ENCODE measurements at places on chromosomes 1 and 21. TPM values are rescaled to one million over a fixed set of nuclear protein-coding genes. Genes with fewer than 3 reads are reported as not detected.

DNA sequence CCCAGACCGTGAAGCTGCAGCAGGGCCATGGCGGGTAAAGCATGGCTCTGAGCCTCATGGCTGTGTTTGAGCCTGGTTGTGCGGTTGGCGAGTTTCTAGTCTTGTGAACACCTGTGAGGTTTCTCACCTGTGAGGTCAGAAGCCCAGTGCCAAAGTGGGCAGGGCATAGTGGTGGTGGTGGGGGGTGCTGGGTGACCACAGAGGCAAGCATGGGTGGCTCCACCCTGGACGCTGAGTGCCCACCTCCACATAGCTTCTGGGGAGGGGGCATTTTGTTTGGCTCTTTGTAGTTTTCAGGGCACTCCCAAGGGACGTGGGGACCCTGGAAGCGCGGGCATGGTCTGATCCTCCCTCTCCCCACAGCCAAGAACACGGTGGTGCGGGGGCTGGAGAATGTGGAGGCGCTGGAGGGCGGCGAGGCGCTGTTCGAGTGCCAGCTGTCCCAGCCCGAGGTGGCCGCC lies 91.1 kb downstream of the TRIM11 start:
- no peak for DNase-seq

GRCh38 chr1:246447501-246447900 lies 59.6 kb downstream of the SMYD3 start:
- peak; percentile 28 for DNase-seq

GRCh38 chr1:55483523-55483922 lies 268.4 kb upstream of the USP24 start:
- DNase-seq: no peak

DNA sequence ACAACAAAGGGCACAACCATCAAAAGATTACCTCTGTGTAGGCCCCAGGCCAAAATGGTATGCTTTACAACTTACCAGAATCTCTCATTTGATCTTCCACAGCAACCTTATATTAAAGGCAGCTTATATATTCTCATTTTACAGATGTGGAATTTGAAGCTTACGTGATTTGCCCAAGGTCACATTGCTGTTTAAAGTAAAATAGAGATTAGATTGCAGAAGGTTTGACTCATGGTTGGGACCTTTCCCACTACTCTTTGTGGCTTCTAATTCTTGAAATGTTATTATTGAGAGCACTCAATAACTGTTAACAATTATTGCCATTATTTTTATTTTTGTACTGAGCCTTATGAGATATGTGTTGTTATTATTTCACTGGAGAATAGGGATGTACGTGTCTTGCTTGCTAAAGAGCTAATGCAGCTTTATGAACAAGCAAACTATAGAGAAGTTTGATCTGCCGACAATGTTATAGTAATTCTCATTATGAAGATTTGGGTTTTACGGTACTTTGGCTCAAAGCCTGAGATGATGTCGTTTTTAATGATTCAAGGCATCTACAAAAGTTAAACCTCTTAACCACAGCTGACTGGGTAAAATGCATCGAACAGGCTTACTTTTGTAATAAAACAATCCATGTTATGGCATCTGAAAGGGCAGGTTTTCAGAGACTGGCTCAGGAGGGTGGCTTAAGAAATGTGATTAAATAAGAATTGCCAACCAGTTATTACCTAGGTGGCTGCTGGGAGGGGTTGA lies 43.3 kb upstream of the TSNAX start:
- DNase-seq: peak; percentile 63

- DNase-seq: peak; percentile 31
Observed at GRCh38 chr1:154352581-154353459, 27.5 kb downstream of the ATP8B2 start.

DNA sequence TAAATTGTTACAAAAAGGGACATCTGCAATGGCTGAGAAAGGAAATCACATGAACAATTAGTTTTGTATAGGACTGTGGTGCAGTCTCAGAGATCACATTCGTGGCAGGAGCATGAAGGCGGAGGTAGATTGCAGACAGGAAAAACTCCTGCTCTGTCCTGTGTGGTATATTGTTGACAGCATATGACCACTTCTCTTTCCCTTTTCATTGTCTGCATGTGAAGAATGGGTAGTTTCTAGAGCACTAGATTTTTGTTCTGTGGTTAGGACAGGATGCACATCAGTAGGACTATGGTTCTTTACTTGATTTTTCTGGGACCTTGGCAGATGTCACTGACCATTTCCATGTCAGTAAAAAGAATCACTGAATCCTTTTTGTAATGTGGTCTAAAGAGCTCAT lies 625.9 kb upstream of the PKN2 start:
- DNase-seq: no peak

DNA sequence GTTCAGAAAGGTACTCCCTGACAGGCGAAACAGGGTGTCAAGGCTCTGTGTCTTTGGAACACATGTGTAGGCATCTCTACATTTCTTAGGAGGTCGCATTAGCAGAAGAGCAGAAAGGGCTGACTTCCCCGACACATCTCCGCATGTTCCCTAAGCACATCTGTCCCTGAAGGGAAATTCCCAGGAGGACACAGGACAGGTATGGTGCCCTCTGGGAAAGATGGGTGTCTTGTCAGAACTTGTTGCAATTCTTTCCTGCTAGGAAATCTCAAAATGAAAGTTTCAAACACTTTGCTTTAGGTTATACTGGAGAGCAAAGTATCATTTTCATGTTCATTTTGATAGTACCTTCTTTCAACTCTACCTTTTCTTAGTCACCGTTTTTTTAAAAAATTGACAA lies 2.0 kb downstream of the DSCAM start:
- no peak for DNase-seq

C1orf232 gene
- total RNA-seq: not detected

C1orf116 gene
- under 0.01 TPM for total RNA-seq

SH2D5 gene
- 7.2 TPM for total RNA-seq
